NCI-H1048 (cell line): ENCODE measurements at places on chromosomes 7 and 10.

DNA sequence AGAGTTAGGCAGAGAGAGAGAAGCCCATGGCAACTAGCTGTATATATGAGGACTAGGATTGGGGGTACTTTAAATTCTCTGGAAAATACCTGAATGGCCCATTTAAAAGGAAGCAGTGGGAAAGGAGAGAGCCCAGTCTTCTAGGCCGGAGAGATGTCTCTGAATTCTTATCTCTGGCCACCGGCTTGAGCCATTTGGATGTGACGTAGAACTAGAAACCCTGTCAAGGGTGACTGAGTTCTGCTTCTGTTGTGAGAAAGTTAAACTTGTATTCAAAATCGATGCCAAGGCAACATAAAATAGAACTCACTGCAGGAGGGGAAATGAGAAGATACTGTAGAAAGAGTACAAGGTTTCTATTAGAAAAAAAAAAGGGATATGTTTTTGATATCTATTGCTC, 6.3 kb upstream of the GSTK1 start:
- no peak for DNase-seq

- no peak for DNase-seq
These were observed 13.7 kb upstream of the USP6NL start for GRCh38 chr10:11625019-11625735.

GRCh38 chr10:101888251-101888949, 44.8 kb upstream of the KCNIP2 start:
- no peak for DNase-seq

DNA sequence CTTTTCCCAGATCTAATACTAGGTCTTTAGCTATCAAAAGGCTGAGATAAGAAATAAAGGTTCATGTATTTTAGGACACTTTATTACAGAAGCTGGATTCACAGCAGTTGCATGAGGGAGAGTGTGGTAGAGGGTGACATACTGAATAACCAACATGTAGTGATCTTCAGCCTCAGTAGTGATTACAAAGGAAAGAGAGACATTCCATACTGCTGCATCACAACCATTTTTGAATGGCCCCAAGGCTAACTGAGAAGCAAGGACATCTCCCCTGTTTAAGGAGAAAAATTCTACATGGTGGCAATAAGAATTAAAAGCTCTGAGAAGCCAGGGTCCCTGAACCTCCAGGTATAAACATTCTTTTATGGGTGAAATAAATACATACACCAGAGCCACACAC, 35.3 kb downstream of the COG5 start:
- DNase-seq, result no peak

- DNase-seq, result no peak
These were observed 9.6 kb downstream of the EMX2 start for GRCh38 chr10:117552156-117552631.
